PC-3 (cell line): ENCODE measurements at places on chromosomes 3 and 15. TPM values are rescaled to one million over a fixed set of nuclear protein-coding genes. Genes with fewer than 3 reads are reported as not detected.

DNA sequence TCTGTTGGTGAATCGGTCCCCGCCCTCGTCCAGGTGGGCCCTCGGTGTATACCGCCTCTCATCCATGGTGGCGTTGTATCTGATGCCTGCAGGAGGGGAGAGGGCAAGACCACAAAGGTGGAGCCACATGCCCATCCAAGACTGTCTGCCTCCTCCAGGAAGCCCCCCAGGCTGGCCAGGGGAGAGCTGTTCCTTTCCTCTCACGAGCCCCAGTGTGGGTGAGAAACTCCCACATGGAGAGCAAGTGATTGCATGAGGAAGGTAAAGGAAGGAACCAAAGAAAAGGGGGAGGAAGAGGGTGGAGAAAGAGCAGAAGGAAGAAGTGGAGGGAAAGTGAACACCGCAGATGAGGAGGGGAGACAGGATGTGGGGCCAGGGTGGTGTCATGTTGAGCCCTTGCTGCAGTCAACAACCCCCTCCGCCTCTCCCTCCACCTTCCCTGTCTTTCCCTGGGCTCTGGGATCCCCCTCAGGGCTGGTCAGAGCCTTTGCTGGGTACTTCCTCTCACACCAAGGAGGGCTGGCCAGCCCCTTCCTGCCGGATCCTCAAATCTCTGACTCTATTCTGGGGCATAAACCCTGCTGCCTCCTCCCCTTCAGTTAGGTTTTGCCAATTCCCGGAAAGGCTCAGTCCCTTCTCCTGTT is 49.3 kb downstream of the FEM1B start:
- H3K27ac ChIP-seq = no peak overlapping the region
- no peak overlapping the region for H3K4me3 ChIP-seq
- H3K36me3 ChIP-seq = no peaks in the 10 kb centered on the region
- H3K27me3 ChIP-seq = peaks cover 6% of the 10 kb centered on the region; the same call in 1 of the 2 replicates
- no peaks in the 10 kb centered on the region for H3K4me1 ChIP-seq

The AMOTL2 gene
- total RNA-seq = 96.0 and 124 TPM in 2 replicates

The IL17RB gene
- 2.3 TPM in 2 replicates for total RNA-seq

- H3K27me3 ChIP-seq = no peaks in the 10 kb centered on the region
- H3K4me1 ChIP-seq = peaks cover 30% of the 10 kb centered on the region
- H3K36me3 ChIP-seq = no peaks in the 10 kb centered on the region
- H3K4me3 ChIP-seq = no peak overlapping the region
These were observed 329.3 kb upstream of the THBS1 start for GRCh38 chr15:39251413-39252133.

GRCh38 chr15:36797128-36797527 is 217.7 kb downstream of the CDIN1 start:
- H3K36me3 ChIP-seq = no peaks in the 10 kb centered on the region
- H3K27me3 ChIP-seq = no peaks in the 10 kb centered on the region
- H3K27ac ChIP-seq = no peak overlapping the region

GRCh38 chr3:8953313-8953712 is 10.0 kb downstream of the RAD18 start:
- H3K4me3 ChIP-seq = no peak overlapping the region
- peaks cover 44% of the 10 kb centered on the region for H3K36me3 ChIP-seq
- H3K27me3 ChIP-seq = no peaks in the 10 kb centered on the region
- H3K4me1 ChIP-seq = 0 out of 2 replicates have a peak, but pooled peaks cover 3% of the 10 kb centered on the region
- no peak overlapping the region for H3K27ac ChIP-seq

The OCA2 gene
- not detected in 2 replicates for total RNA-seq

GRCh38 chr15:67267440-67267839 is 12.9 kb downstream of the IQCH start:
- no peak for DNase-seq
- H3K36me3 ChIP-seq = no peaks in the 10 kb centered on the region
- no peak overlapping the region for H3K4me3 ChIP-seq
- H3K27ac ChIP-seq = no peak overlapping the region

GRCh38 chr15:25776071-25776746 is 86.9 kb downstream of the ATP10A start:
- no peak for DNase-seq
- no peaks in the 10 kb centered on the region for H3K36me3 ChIP-seq
- H3K27ac ChIP-seq = 0 out of 2 replicates have a peak overlapping the region, but pooled peaks have one; percentile 22
- H3K4me1 ChIP-seq = peaks cover 12% of the 10 kb centered on the region; the same call in 1 of the 2 replicates
- no peaks in the 10 kb centered on the region for H3K27me3 ChIP-seq

The ANKUB1 gene
- total RNA-seq = not detected in 2 replicates

- no peaks in the 10 kb centered on the region for H3K36me3 ChIP-seq
- H3K27me3 ChIP-seq = no peaks in the 10 kb centered on the region
- DNase-seq = peak; percentile 97
- peak overlapping the region; percentile 100 for H3K27ac ChIP-seq
These were observed 6.3 kb upstream of the ANPEP start for GRCh38 chr15:89820666-89821611.

The XIRP1 gene
- not detected in 2 replicates for total RNA-seq

GRCh38 chr15:42279234-42279723 is 6.0 kb upstream of the TMEM87A start:
- H3K27ac ChIP-seq = no peak overlapping the region
- no peaks in the 10 kb centered on the region; the same call in 1 of the 2 replicates for H3K36me3 ChIP-seq
- H3K27me3 ChIP-seq = no peaks in the 10 kb centered on the region
- H3K4me3 ChIP-seq = no peak overlapping the region
- H3K4me1 ChIP-seq = peaks cover 19% of the 10 kb centered on the region
- DNase-seq = no peak

The GRAMD2A gene
- 0.07 TPM in 1 of 2 replicates, not detected in the other for total RNA-seq

- peaks cover 56% of the 10 kb centered on the region for H3K4me1 ChIP-seq
- DNase-seq = peak; percentile 66
- no peaks in the 10 kb centered on the region for H3K27me3 ChIP-seq
- H3K27ac ChIP-seq = peak overlapping the region; percentile 73
- peak overlapping the region; percentile 8; the same call in 1 of the 2 replicates for H3K4me3 ChIP-seq
These were observed 782.9 kb upstream of the GOLIM4 start for GRCh38 chr3:168878655-168879054.

- no peak overlapping the region for H3K4me3 ChIP-seq
- H3K36me3 ChIP-seq = peaks cover 47% of the 10 kb centered on the region
- DNase-seq = no peak
- H3K27me3 ChIP-seq = no peaks in the 10 kb centered on the region
These were observed 7.3 kb downstream of the RPSA start for GRCh38 chr3:39413691-39414420.

The TMEM207 gene
- total RNA-seq = not detected in 2 replicates

DNA sequence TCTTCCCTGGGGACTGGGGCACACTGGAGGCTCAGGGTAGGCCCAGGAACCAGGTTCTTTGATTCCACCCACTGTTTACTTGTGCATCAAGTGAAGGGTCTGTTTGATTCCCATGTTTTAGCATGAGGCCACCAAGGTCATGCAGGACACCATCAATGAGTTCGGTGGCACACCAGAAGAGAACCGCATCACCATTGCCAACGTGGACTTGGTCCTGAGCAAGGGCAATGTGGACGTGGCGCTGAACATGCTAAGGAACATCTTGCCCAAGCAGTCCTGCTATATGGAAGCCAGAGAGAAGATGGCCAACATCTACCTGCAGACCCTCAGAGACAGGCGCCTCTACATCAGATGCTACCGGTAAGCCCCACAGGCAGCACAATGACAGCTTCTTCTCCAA is 21.5 kb downstream of the TTC21A start:
- peaks cover 49% of the 10 kb centered on the region for H3K4me1 ChIP-seq
- H3K4me3 ChIP-seq = no peak overlapping the region
- H3K36me3 ChIP-seq = no peaks in the 10 kb centered on the region
- H3K27ac ChIP-seq = no peak overlapping the region

- no peaks in the 10 kb centered on the region for H3K27me3 ChIP-seq
- H3K27ac ChIP-seq = no peak overlapping the region
- peaks cover 11% of the 10 kb centered on the region; the same call in 1 of the 2 replicates for H3K4me1 ChIP-seq
- no peak overlapping the region for H3K4me3 ChIP-seq
- no peak for DNase-seq
These were observed 24.8 kb downstream of the CCR1 start for GRCh38 chr3:46183330-46183729.

The SLC51B gene
- total RNA-seq = not detected in 2 replicates

- no peaks in the 10 kb centered on the region for H3K36me3 ChIP-seq
- no peak for DNase-seq
- no peak overlapping the region for H3K27ac ChIP-seq
- H3K4me3 ChIP-seq = no peak overlapping the region
- H3K4me1 ChIP-seq = no peaks in the 10 kb centered on the region
These were observed 89.6 kb downstream of the GMPS start for GRCh38 chr3:155960060-155960459.

DNA sequence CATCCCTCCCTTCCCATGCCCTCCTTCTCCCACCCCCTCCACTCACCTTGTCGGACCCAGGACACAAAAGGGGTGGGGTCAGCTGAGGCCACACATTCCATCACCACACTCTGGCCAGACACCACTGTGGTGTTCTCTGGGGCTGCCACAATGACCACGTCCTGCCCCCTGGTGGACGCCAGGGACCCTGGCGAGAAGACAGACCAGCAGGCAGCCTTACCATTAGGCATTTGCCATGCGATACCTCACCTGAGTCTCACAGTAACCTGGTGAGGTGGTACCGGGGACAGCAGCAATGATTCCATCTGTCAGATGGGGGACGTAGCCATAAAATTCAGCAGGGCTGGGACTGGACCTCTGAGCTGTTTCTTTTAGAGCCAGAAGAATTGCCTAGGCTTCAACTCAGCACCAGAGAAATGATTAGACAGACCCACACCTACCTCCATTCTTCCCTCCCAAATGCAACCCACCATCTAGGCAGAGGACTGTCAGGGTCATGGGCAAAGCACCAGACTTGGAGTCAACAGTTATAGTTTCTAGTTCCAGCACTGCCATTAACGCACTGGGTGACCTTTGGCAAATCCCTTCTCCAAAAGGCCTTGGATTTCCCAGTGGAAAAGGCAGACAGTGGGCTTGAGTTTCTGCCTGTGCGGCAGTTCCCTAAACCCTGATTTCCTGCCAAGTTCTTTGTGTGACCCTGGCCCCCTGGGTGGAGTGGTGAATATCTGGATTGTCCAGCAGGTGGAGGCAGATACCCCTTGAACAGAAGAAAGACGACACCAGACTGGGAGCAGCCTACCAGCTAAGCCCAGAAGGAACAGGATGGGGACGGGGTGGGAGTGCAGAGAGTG is 21.8 kb downstream of the IGDCC4 start:
- no peaks in the 10 kb centered on the region for H3K27me3 ChIP-seq
- no peaks in the 10 kb centered on the region for H3K36me3 ChIP-seq
- H3K4me3 ChIP-seq = no peak overlapping the region
- H3K27ac ChIP-seq = no peak overlapping the region
- H3K4me1 ChIP-seq = no peaks in the 10 kb centered on the region
- DNase-seq = peak; percentile 67

The EXD1 gene
- not detected in 2 replicates for total RNA-seq

DNA sequence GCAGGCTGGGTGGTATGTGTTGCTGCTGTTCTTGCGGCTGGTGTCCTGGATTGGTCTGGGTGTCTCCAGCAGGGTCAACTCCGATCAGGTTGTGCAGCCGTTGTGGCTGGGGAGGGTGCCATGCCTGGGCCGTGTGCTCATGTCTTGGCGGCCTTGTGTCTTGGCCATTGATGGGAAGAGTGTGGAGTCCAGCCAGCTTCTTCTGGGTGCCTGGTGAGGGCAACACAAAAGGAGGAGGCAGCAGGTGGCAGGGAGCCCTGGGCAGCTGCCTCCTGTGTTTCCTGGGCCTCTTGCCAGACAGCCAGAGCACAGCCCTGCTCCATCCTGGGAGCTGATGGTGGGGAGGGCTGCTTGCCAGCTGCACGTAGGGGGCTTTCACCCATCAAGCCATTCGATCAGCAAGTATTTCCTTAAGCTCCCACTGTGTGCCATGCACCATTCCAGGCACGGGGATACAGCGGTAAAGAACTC is 4.3 kb downstream of the CHAC1 start:
- peaks cover 21% of the 10 kb centered on the region for H3K4me1 ChIP-seq
- no peaks in the 10 kb centered on the region for H3K36me3 ChIP-seq
- no peak overlapping the region for H3K4me3 ChIP-seq
- H3K27me3 ChIP-seq = no peaks in the 10 kb centered on the region
- no peak for DNase-seq

DNA sequence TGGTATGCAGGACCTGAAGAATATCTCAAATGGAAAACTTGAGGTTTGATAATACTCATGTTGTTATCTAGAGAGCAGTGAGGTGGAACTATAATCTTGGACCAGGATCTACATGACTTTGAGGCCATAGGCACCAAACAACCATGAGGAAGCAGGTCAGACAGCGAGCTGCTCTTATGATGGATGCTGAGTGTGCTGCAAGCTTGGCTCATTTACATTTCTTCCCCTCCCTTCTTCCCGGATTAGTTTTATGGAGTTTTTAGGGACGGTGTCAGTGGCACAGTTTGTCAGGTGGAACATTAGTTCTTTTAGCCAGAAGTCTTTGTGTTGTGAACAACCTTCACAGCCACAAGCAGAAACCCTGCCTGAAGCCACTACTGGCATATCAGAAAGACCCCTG is 8.0 kb upstream of the MYZAP start:
- H3K4me1 ChIP-seq = 0 out of 2 replicates have a peak, but pooled peaks cover 3% of the 10 kb centered on the region
- H3K27me3 ChIP-seq = no peaks in the 10 kb centered on the region
- H3K27ac ChIP-seq = no peak overlapping the region
- no peaks in the 10 kb centered on the region for H3K36me3 ChIP-seq
- DNase-seq = no peak

- no peaks in the 10 kb centered on the region for H3K27me3 ChIP-seq
- DNase-seq = no peak
- no peak overlapping the region for H3K4me3 ChIP-seq
- H3K27ac ChIP-seq = peak overlapping the region; percentile 49; the same call in 1 of the 2 replicates
- peaks cover 5% of the 10 kb centered on the region; the same call in 1 of the 2 replicates for H3K36me3 ChIP-seq
These were observed 14.0 kb downstream of the FBXL22 start for GRCh38 chr15:63611177-63611576.

DNA sequence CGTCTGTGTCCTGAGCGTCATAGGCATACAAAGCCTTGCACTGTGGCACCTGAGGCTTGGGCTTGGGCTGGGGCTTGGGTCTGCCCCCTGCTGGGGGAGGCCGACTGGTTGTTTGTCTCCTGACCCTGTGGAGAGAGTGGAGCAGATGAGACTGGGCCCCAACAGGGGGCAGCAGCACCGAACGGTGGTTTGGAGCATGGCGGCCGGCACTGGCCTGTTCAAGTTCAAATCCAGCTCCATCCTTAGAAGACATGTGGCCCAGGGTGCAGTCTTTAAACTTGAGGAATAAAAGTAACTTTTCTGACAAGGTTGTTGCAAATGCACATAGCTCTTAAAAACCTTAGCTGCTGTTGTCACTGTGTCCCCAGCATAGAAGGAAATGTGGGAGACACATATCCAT is 33.3 kb downstream of the CCNB2 start:
- H3K4me1 ChIP-seq = no peaks in the 10 kb centered on the region
- H3K27ac ChIP-seq = no peak overlapping the region
- H3K27me3 ChIP-seq = no peaks in the 10 kb centered on the region

DNA sequence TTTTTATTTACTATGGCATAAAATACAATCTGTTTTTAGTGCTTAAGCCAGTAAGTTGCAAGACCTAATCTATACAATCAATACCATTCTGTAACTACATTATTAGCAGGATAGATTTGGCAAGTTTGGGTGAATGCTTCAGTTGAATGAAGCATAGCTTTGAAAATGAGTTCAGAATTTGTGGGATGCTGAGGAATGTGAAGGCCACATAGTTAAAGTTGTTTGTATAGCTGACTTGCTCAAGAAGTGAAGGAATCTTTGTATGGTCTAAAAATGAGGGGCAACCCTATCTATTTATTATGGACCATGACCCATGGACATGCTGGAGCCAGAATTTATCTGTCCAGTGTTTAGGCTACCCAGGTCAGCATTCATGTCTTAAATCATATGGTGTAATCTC is 58.5 kb downstream of the CRYBG3 start:
- H3K27me3 ChIP-seq = no peaks in the 10 kb centered on the region
- no peak overlapping the region for H3K4me3 ChIP-seq
- peaks cover 26% of the 10 kb centered on the region for H3K4me1 ChIP-seq
- no peak for DNase-seq
- H3K36me3 ChIP-seq = no peaks in the 10 kb centered on the region
- H3K27ac ChIP-seq = no peak overlapping the region

The TEX264 gene
- 85.5 and 88.1 TPM in 2 replicates for total RNA-seq
